Thoracic aorta (tissue), 2 donors: ENCODE measurements at places on chromosomes 6 and 20.
A peak's percentile ranks its signal among the peaks of the same experiment; 100 is the strongest.

DNA sequence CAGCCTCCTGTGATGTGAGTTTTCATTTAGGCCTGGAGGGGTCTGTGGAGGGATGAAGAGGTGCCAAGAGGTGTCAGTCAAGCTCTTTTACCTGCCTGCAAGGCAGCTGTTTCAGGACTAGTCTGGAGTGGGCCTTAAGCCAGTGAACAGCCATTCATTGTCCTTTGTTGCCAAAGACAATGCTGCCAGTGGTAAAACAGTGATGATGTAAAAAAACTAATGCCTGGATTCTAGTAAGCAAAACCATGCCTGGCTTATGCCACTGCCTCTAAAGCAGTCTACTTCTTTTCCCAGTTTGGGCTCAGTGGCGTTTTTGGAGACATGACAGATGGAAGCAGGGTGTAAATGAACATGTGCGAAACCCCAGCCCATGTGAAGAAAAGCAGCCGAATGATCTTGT is 93.5 kb upstream of the KCNK16 start:
- no peak for DNase-seq

GRCh38 chr6:85641897-85642773 is 551 bp downstream of the SYNCRIP start:
- peak; percentile 16 for DNase-seq

GRCh38 chr6:14520536-14520935 is 403.0 kb downstream of the CD83 start:
- DNase-seq: no peak

DNA sequence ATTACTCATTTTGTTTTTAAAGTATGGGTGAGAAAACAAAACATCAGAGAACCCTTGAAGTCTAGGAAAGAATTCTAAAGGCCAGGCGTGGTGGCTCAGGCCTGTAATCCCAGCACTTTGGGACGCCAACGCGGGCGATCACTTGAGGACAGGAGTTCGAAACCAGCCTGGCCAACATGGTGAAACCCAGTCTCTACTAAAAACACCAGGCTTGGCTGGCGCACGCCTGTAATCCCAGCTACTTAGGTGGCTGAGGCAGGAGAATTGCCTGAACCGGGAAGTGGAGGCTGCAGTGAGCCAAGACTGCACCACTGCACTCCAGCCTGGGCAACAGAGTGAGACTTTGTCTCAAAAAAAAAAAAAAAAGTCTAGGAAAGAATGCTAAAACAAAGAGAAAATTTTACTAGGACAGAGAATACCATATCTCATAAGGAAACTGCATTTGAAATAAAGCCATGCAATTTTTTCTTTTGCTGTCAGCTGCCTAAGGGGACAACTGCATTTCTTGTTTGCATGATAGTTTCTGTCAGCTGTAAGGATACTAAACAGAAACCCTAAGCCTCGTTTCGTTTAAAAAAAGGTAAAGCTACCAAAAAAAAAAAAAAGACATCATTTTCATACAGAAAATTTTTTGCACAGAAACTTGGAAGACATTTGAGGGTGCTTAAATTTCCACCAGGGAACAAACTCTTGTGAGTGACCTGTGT is 32.1 kb downstream of the SMLR1 start:
- no peak for DNase-seq

- DNase-seq: no peak
Measured at GRCh38 chr6:131161987-131162386, 26.7 kb downstream of the AKAP7 start.

DNA sequence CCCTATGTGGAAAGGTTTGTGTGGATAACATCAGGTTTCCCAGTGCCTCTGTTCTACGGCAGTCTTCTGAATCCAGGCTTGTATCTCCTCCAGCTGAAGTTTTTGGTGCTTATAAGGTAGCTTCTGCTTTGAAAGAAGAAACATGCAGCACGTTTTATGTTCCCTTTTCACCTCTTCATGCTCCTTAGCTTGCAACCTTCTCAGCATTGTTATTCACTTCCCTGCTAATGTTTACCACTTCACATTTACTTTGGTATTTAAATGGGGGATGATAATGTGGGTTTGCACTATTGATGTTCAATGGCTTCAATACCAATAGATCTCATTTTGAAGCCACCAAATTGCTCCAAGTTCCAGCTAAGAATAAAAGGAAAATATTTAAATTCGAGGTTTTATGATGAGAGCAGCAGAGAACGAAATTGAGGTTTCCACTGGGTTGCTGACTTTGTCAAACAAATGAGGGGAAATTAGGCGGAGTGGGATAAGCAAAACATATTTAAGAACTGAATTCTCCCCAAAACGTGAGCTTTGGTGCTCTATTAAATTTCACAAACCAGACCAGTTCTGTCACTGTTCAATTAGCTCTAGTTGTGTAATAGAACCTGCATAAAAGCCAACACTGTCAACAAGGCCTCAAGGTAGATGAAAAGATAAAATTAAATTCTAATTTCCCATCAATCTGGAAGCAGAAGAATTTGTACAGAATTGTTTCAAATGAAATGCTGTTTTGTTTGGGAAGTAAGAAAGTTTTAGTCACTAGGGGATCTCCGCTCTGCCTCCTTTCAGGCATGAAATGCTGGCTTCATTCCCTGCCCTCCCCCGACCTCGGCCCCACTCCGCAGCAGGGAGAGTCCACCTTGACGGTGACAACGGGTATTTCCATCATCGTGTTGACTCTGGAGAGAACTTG is 1.4 kb downstream of the IL22RA2 start:
- no peak for DNase-seq

GRCh38 chr20:50144362-50144761 is 9.2 kb downstream of the PEDS1 start:
- no peak for DNase-seq

DNA sequence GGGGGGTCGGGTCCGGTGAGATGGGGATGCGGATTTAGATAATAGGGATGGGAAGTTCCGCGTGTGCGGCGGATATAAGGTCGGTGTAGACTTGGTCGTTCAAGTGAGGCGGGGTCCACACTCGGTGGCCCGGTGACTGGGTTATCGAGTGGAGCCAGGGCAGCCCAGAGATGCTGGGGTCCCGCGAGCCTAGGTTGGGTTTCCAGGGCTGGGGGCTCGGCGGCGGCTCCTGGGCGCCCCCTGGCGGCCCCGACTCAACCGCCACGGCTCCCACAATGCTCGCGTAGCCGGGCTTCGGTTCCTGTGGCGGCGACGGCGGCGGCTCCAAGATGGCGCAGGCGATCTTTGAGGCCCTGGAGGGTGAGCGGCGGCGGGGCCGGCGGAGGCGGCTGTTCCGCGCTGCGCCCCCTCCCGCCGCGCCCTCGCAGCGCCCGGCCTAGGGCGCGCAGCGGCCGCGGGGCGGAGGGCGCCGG is at the start of gene ZNF341:
Gene ZNF341, plus strand, starts transcription at position 304 of the 473 bp plus-strand sequence. Its CDS starts 26 bp downstream, at position 330.
- peak; percentile 56 for DNase-seq

- no peak for DNase-seq
Measured at GRCh38 chr6:10951675-10952282, 64.9 kb downstream of the SYCP2L start.

DNA sequence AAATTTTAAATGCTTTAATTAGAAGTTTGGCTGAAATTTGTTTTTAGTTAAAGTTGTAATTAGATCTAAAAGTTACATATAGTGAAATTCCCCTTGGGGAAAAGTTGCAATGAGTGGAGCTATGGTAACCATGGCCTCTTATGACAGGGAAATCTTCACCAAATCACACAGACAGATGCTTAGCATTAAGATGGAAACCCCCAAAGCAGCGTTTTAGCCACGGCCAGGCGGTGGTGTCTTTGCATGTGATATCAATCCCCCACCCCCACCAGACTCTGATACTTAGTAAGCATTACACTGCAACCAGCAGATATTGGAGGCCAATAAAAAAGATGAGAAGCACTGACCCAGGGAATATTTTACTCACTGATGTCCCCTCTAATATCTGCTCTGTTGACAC is 75.7 kb downstream of the REPS1 start:
- DNase-seq: no peak

GRCh38 chr6:112501705-112502104 is 154.6 kb downstream of the RFPL4B start:
- no peak for DNase-seq

GRCh38 chr6:11821781-11822180 is 43.2 kb upstream of the ADTRP start:
- DNase-seq: no peak

- DNase-seq: no peak
Measured at GRCh38 chr6:131054392-131055250, 8.4 kb downstream of the EPB41L2 start.

- DNase-seq: no peak
Measured at GRCh38 chr6:145055567-145055966, 679.8 kb downstream of the EPM2A start.

GRCh38 chr20:40462566-40462965 is 226.5 kb downstream of the MAFB start:
- no peak for DNase-seq

DNA sequence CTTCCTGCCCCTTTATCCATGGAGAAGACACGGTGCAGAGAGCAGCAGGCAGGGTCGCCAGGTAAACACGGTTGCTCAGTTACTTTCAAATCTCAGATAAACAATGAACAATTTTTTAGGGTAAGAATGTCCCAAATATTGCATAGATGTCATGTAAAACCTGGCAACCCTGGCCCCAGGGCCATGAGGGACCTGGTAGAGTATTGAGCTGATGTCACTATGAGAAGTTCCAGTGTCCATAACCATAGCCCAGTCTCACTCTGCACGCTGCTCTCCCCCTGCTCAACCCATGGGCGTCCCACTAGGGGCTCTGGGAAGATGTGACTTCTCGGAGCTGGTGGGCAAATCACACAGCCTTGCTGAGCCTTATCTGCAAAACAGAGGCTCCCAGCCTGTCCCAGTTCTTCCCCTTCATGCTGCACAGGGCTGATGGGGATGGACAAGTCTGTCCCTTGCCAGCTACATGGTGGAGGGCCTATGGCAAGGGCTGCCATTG is 71.3 kb upstream of the TOP1 start:
- DNase-seq: no peak

DNA sequence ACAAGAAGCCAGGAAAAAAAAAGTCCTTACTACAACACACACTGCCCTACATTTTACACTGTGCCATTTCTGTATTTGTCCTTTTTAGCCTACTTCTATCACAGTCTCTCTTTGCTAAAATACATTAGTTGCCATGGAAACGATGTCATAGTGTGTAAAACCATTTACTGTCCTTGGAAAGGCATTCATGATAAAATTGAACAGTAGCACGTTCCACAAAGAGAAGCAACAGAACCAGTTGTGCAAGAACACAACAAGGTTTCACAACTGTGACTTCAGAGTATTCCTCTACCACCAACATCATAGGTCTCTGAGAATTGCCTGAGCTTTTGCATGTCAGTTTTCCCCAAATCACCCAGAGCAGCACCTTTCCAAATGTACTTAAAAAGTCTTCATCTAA is 20.5 kb downstream of the FYN start:
- no peak for DNase-seq

DNA sequence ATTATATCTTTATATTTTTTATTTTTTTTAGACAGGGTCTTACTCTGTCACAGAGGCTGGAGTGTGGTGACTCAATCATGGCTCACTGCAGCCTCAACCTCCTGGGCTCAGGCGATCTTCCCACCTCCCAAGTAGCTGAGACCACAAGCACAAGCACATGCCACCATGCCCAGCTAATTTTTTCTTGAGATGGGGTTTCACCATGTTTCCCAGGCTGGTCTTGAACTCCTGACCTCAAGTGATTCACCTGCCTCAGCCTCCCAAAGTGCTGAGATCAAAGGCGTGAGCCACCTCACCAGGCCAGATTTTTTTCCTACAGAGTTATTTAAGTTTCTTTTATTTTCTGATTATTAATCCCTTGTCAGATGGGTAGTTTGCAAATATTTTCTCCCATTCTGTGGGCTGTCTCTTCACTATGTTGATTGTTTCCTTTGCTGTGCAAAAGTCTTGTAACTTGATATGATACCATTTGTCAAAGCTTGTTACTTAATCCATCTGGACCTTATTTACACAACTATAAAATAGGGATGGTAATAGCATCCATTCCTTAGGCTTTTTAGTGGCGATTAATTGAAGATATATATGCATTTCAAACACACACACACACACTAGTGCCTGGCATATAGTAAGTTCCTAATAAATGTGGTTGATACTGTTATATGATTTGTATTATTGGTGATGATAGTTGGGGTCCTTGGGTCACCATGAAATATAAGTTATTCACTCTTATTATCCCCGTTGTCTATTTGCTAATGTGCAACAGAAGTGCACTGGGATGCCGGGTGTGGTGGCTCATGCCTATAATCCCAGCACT is 187.1 kb downstream of the BCAS1 start:
- DNase-seq: no peak

- DNase-seq: no peak
Measured at GRCh38 chr6:142284419-142284818, 17.4 kb upstream of the ADGRG6 start.

DNA sequence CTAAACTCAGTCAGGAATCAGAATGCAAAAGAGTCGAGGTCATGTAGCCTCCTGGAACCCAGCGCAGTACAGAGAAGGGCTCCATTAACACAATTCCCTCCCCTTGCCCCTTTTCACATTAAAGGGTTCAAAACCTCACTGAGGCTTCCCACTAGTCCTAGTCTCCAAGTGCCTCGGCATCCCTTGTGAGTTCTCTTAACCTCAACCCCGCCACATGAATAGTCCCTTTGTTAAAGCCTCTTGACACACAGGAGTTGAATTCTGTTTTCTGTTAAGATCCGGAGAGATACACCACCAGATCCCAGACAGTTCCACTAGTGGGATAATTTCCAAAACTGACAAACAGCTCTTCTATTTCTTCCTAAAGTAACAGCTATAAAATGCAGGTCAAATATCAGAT is 17.8 kb downstream of the PTPRT start:
- DNase-seq: no peak

- no peak for DNase-seq
Measured at GRCh38 chr6:32085759-32086459, 23.2 kb downstream of the TNXB start.

DNA sequence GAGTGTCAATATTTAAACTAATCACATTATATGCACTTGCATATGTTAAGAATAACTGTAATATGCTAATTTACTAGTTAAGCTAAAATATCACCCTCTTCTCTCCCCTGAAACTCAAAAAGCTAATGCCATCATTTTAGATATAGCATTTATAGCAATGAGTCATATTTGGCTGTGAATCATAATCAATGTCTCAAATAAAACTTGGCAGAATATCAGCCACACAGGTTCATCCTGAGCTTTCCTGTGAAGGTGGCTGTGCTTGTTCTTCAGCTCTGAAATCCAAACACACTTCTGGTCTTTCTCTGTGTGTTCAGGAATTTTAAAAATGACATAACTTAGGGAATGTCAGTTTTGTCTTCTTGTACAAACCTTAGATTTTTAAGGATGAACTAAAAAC is 12.8 kb upstream of the PNRC1 start:
- DNase-seq: no peak

GRCh38 chr6:106110164-106110826 is 24.2 kb downstream of the PRDM1 start:
- DNase-seq: no peak

GRCh38 chr6:134174672-134175531 is 122.5 kb upstream of the SLC2A12 start:
- peak; percentile 52 for DNase-seq

GRCh38 chr20:9403448-9403847 is 110.9 kb upstream of the LAMP5 start:
- DNase-seq: no peak

GRCh38 chr6:5163247-5163646 is 78.1 kb downstream of the PPP1R3G start:
- no peak for DNase-seq

- DNase-seq: no peak
Measured at GRCh38 chr6:89430201-89430962, 2.6 kb upstream of the ANKRD6 start.
